ENCODE measurements at places on chromosomes 1 and 21. TPM values are rescaled to one million over a fixed set of nuclear protein-coding genes. Genes with fewer than 3 reads are reported as not detected.

The ASAP3 gene
- total RNA-seq: 54.9 TPM

The LCE1C gene
- not detected for total RNA-seq

The OR1C1 gene
- total RNA-seq: not detected

The F13B gene
- not detected for total RNA-seq

The HSPB7 gene
- 8.8 TPM for total RNA-seq

The RNF207 gene
- 29.9 TPM for total RNA-seq

The TFB2M gene
- total RNA-seq: 15.5 TPM

The S100A1 gene
- total RNA-seq: 40.0 TPM

The TMEM125 gene
- total RNA-seq: not detected

The OR2L5 gene
- 0.44 TPM for total RNA-seq

The C8B gene
- not detected for total RNA-seq

The TEKT2 gene
- total RNA-seq: 0.98 TPM
